Substantia nigra (tissue), 51 donors: ENCODE measurements at places on chromosomes 3 and 15.

GRCh38 chr3:83843716-83844115, 1115.1 kb upstream of the CADM2 start:
- DNase-seq = no peak

DNA sequence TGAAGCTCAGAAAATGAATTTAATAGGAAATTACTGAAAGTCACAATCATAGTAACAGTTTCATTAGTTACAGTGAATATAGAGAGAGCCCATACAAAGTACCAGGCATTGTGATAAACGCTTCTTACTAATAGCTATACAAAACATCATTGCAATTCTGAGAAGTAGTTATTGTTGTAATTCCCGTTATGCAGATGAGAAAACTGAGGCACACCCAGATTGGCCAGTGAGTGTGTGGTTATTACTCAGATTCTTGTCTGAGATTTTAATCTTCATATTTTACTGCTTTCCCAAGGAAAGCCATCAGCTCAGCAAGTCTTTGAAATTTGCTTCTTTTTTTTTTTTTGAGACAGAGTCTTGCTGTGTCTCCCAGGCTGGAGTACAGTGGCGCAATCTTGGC, 14.3 kb downstream of the FLNB start:
- no peak for DNase-seq

GRCh38 chr3:23209747-23210487, 6.8 kb downstream of the UBE2E2 start:
- DNase-seq = no peak

GRCh38 chr3:52385157-52385556, 59.7 kb downstream of the SEMA3G start:
- no peak for DNase-seq

- DNase-seq = no peak
Measured at GRCh38 chr3:126539558-126540250, 15.7 kb downstream of the CHST13 start.
